Thymus (tissue), 14 donors: ENCODE measurements at places on chromosomes 1 and 21. TPM values are rescaled to one million over a fixed set of nuclear protein-coding genes. Genes with fewer than 3 reads are reported as not detected.

GRCh38 chr1:8170059-8170835, 144.1 kb upstream of the ERRFI1 start:
- H3K4me3 ChIP-seq: no peak overlapping the region
- no peaks in the 10 kb centered on the region for H3K27me3 ChIP-seq
- no peak for DNase-seq
- H3K36me3 ChIP-seq: no peaks in the 10 kb centered on the region
- H3K4me1 ChIP-seq: peaks cover 24% of the 10 kb centered on the region
- peak overlapping the region; percentile 62 for H3K27ac ChIP-seq

DNA sequence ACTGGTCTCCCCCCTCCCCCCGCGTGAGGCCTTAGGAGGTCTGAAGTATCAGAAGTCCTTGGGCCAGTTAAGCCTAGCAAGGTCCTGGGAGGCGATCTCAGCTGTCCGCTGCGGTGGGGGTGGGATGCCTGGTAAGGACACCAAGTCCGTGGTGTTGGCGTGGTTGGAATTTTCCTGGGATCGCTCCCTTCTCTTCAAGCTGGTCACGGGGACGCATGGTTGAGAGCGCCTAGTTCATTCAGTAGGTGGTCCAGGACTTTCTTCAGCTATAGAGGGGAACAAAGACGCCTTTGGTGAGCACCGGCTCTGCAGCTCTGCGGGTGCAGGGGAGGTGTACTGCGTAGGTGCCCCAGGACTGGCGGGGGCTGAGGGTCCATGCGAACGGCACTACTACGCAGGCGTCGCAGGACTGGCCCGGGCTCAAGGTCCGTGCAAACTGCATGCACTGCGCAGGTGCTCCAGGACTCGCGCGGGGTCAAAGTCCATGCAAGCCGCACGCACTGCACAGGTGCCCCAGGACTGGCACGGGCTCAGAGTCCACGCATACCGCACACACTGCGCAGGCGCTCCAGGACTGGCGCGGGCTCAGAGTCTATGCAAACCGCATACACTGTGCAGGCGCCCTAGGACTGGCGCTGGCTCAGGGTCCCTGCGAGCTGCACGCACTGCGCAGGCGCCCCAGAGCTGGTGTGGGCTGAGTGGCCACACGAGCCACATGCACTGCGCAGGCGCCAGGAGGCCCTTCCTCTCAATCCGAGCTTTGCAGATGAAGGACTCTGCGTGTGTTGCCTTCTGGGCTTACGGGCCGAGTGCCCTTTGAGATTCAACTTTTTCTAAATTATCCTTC, 36.6 kb upstream of the HMGN1 start:
- H3K4me1 ChIP-seq: peaks cover 28% of the 10 kb centered on the region
- H3K36me3 ChIP-seq: peaks cover 5% of the 10 kb centered on the region
- peak overlapping the region; percentile 30 for H3K4me3 ChIP-seq
- DNase-seq: peak; percentile 51
- H3K27me3 ChIP-seq: no peaks in the 10 kb centered on the region

DNA sequence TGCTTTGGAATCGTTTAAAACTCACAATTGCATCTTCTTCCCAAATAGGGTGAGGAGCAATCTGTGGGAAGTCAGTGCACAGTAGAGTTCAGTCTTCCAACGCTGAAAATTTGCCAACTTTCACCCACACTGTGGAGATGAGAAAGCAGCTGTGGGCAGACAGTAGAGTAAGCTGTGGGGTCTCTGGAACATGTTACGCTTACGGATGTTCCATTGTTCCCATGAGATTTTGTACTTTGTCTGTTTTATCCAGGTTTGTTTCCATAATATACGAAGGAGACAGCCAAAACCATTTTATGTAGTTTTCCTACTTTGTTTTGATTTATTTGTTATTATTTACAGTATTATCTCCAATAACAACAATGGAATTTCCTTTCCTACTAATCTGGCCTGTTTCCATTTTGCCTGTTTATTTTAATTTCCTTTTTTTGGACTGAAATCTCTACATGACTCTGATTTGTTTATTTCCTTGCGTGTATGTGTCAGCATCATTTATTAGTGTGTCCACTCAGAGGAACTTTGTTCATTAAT, 65.1 kb upstream of the RGL1 start:
- no peak overlapping the region for H3K4me3 ChIP-seq
- no peak for DNase-seq
- no peaks in the 10 kb centered on the region for H3K27me3 ChIP-seq

- peaks cover 13% of the 10 kb centered on the region for H3K4me1 ChIP-seq
- H3K36me3 ChIP-seq: peaks cover 9% of the 10 kb centered on the region
- H3K27ac ChIP-seq: no peak overlapping the region
These were observed 207 bp upstream of the SVBP start for GRCh38 chr1:42817440-42817767.

DNA sequence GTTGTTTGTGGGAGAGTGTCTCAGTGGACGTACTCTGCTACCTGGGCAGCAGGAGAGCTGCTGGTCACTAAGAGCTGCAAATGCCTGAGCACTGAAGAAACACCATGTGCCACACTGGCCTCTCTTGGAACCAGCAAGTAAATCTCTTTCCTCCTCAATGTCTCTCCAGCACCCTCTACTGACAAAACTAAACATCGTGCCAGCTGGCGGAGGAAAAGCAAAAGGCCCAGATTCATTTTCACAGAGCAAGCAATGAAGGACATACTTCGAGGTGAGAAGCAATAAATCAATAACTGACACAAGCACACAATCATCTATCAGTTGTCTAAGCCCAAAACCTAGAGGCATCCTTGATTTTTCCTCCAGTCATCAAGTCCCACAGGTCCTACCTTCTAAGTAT, 78.1 kb downstream of the RERE start:
- no peak for DNase-seq
- H3K36me3 ChIP-seq: no peaks in the 10 kb centered on the region
- no peaks in the 10 kb centered on the region for H3K27me3 ChIP-seq
- no peaks in the 10 kb centered on the region for H3K4me1 ChIP-seq

GRCh38 chr1:47481936-47482335, 44.1 kb downstream of the FOXD2 start:
- no peak for DNase-seq
- no peaks in the 10 kb centered on the region for H3K36me3 ChIP-seq
- no peak overlapping the region for H3K4me3 ChIP-seq
- H3K27me3 ChIP-seq: no peaks in the 10 kb centered on the region
- no peak overlapping the region for H3K27ac ChIP-seq

DNA sequence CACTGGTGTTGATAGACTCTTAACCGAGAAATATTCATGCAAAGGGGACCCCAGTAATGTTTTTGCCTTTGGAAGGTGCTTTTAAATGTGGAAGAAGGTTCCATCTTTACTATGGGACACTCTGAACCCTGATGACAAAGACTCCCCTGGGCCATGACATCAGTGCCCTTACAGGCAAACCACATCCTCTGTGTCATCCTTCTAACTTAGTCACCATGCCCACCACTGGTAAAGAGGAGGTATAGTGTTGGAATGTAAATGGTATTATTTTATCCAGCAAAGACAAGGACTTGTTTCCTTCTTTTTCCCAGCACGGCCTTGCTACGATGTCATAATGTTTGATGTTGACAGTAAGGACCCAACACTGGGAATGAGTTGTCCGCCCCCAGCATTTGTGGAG, 12.6 kb downstream of the METTL13 start:
- no peak for DNase-seq
- no peaks in the 10 kb centered on the region for H3K27me3 ChIP-seq
- no peaks in the 10 kb centered on the region for H3K4me1 ChIP-seq
- peaks cover 69% of the 10 kb centered on the region for H3K36me3 ChIP-seq
- H3K27ac ChIP-seq: no peak overlapping the region
- H3K4me3 ChIP-seq: no peak overlapping the region

DNA sequence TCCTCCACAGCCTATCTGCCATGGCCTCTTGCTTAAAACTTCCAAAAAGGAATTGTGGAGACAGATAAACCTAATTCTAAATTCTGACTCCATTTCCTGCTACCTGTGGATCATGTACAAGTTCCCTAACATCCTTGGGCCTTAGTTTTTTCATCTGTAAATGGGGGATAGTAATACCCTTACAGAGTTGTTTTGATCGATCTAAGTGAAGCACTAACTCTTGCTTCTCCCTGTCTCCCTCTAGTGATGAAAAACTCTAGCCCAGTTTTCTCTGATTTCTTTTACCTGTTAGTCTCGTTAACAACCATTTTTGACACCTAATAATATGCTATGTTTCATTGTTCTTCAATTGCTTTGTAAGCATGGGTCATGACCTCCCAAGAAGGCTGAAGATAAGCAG, 65.9 kb downstream of the TM2D1 start:
- H3K27me3 ChIP-seq: no peaks in the 10 kb centered on the region
- no peaks in the 10 kb centered on the region for H3K36me3 ChIP-seq
- H3K27ac ChIP-seq: no peak overlapping the region
- no peaks in the 10 kb centered on the region for H3K4me1 ChIP-seq
- H3K4me3 ChIP-seq: no peak overlapping the region

- H3K27me3 ChIP-seq: no peaks in the 10 kb centered on the region
- H3K27ac ChIP-seq: no peak overlapping the region
- H3K4me1 ChIP-seq: no peaks in the 10 kb centered on the region
- no peaks in the 10 kb centered on the region for H3K36me3 ChIP-seq
These were observed 129.2 kb downstream of the ADAMTS1 start for GRCh38 chr21:26715878-26716506.

DNA sequence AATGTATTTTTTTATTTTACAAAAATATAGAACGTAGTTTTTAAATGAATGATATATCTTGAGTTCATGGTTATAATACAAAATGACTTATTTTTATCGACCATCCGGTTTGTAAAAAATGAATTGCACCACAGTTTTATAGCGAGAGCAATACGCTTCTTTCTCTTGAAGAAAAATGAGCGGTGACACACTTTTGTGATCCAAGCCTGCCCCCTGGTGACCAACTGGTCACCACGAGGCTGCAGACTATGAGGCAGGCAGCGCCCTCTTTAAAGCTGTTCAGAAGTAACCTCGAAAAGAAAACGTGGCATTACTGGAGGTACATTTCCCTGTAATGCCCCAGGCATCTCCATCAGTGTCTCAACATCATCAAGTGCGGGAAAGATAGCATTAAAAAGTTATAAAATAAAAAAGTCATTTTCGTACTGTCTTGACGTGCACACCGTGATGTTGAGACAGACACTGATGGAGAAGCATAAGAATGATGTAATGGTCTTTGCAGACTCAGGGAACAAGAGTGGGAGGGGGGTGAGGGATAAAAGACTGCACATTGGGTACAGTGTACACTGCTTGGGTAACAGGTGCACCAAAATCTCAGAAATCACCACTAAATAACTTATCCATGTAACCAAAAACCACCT, 734.2 kb upstream of the ADAMTS5 start:
- peak; percentile 8 for DNase-seq
- H3K4me1 ChIP-seq: no peaks in the 10 kb centered on the region
- H3K4me3 ChIP-seq: no peak overlapping the region
- H3K27me3 ChIP-seq: no peaks in the 10 kb centered on the region

- H3K27ac ChIP-seq: no peak overlapping the region
- H3K27me3 ChIP-seq: no peaks in the 10 kb centered on the region
- H3K36me3 ChIP-seq: no peaks in the 10 kb centered on the region
- H3K4me3 ChIP-seq: no peak overlapping the region
- no peak for DNase-seq
These were observed 119.4 kb downstream of the SIPA1L2 start for GRCh38 chr1:232510367-232511110.

GRCh38 chr1:158998781-158999161, 10.9 kb upstream of the IFI16 start:
- peak; percentile 75 for DNase-seq
- no peaks in the 10 kb centered on the region for H3K4me1 ChIP-seq
- no peak overlapping the region for H3K27ac ChIP-seq
- H3K27me3 ChIP-seq: no peaks in the 10 kb centered on the region
- no peak overlapping the region for H3K4me3 ChIP-seq
- H3K36me3 ChIP-seq: no peaks in the 10 kb centered on the region

GRCh38 chr21:39680216-39680615, 64.8 kb upstream of the IGSF5 start:
- no peaks in the 10 kb centered on the region for H3K27me3 ChIP-seq
- DNase-seq: no peak
- no peaks in the 10 kb centered on the region for H3K36me3 ChIP-seq

DNA sequence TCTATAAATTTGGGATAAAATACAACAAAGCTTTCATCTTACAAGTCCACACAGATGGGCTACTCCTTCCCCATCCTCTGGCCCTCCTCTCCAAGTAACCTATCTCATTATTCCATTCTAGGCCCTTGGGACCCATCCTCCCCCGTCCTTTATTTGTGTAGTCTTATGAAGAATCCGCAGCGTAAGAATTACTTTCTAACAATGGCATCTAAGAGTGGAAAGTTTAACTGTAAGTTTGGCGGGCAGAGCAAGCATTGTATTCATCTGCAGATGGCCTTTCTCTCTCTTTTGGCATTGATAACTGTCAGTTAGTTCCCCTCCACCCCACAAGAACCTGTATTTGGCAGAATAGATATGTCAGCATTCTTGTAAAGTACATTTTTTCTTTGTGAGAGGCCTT, 91.9 kb upstream of the TSPAN2 start:
- no peak overlapping the region for H3K4me3 ChIP-seq
- H3K36me3 ChIP-seq: no peaks in the 10 kb centered on the region

DNA sequence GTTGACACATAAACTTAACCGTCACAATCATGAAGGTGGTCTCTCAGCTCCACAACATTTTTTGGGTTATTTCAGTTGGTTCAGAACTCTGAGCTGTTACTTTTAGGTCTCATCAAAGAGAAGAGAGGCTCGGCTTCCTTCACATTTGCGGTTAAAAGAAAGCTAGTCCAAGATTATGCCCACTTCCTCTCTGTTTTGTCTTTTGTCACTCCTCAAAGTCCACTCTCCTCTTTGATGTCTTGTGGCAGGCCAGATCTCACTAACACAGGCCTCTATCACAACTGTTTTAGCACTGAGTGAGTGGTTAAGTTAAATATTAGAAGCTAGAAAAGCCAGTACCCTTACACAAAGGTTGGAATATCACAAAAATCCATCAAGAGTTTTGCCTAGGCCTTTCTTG, 195.7 kb downstream of the FCRL5 start:
- DNase-seq: no peak
- no peaks in the 10 kb centered on the region for H3K27me3 ChIP-seq
- H3K4me3 ChIP-seq: no peak overlapping the region
- no peaks in the 10 kb centered on the region for H3K36me3 ChIP-seq
- H3K27ac ChIP-seq: no peak overlapping the region

- H3K36me3 ChIP-seq: no peaks in the 10 kb centered on the region
- H3K27me3 ChIP-seq: no peaks in the 10 kb centered on the region
These were observed 189.0 kb downstream of the URB2 start for GRCh38 chr1:229815076-229815475.

The SDC3 gene
- 3.8 TPM for total RNA-seq

The SLC37A1 gene
- 9.0 TPM for total RNA-seq

The CA6 gene
- 1.5 TPM for total RNA-seq

The SPRR2F gene
- 0.09 TPM for total RNA-seq

The C1orf116 gene
- total RNA-seq: 0.05 TPM

The ITGB3BP gene
- total RNA-seq: 63.8 TPM

The IL20 gene
- 0.05 TPM for total RNA-seq

The SYT6 gene
- total RNA-seq: 0.09 TPM

The OR10J1 gene
- not detected for total RNA-seq

The PPIE gene
- 45.0 TPM for total RNA-seq

The SLC35D1 gene
- total RNA-seq: 9.4 TPM

The CNTN2 gene
- 0.28 TPM for total RNA-seq
